ENCODE measurements at places on chromosomes 4 and X.

- DNase-seq: no peak
These were observed 4.1 kb downstream of the SEPTIN6 start for GRCh38 chrX:119688911-119689321.

- no peak for DNase-seq
These were observed 150.7 kb upstream of the SLC7A11 start for GRCh38 chr4:138392751-138393308.

DNA sequence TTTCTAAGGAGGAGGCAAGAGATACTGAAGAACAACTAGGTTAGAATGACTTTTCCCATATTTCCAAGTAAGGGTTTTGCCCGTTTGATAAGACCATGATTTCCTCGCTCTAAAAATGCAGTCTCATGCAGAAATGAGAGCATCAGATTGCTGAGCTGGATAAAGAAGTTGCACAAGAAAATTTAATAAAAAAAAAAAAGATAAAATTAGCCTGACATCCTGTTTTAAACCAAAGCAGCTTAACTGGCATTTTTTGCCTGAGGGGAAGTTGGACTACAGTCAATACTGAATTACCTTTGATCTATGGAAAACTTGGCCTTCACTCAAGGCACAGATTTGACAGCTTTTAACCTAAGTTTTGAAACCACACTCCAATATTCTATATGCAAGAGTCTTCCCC is 208.4 kb downstream of the GASK1B start:
- no peak for DNase-seq

GRCh38 chr4:163391756-163392155 is 48.1 kb downstream of the NPY5R start:
- DNase-seq: no peak

- no peak for DNase-seq
These were observed 12.2 kb downstream of the SMPX start for GRCh38 chrX:21745756-21746155.

DNA sequence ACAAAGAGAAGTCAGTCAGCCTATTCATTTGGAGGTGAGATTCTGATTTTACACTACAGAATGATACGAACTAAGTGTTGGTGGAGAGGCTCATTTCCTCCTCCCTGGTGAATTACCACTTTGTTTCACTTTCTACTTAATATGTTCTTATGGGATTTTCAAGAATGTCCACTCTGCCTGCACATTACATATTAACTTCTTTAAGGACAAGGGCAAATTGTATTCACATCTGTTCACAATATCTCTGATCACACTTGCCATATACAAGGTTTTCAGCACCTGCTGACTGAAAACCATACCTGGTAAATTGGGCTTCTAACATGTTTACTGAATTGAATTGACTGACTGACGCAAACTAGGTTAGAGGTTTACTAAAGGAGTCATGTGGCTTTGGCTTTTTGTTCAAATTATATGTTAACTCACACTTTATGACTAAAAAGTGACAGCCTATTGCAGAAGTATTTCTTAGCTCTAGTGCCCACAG is 188.4 kb upstream of the MBNL3 start:
- no peak for DNase-seq

DNA sequence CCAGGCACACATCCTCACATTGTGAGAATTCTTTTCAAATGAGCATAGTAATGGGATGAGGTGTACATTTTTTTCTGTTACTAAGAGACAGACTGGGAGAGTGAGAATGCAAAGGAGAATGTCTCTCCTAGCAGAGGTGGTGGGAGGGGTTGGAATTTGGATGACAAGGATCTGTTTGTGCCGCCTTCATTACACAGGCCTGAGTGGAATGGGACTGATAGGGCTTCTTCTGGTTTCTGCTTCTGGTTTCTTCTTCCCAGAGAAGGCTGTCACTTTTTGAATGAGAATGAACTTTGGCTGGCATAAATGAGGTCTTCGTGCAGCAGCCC is 55.4 kb downstream of the C4orf51 start:
- no peak for DNase-seq

GRCh38 chr4:102730968-102731533 is 29.7 kb downstream of the MANBA start:
- DNase-seq: no peak

DNA sequence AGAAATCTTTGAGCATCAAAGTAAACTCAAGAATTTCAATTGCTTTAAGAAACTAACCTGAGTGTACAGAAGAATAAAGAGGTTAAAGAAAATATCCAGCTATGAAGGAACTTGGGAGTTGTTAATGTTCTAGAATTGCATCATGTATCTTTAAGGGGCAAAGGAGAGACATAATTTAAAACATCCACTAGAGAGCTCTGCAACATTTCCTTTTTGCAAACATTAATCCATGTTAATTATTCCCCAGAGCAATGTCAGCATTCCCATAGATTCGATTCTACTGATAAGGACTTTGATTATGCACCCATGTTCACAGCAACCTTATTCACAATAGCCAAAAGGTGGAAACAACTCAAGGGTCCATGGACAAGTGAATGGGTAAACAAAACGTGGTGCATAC is 80.2 kb upstream of the SORBS2 start:
- DNase-seq: no peak

DNA sequence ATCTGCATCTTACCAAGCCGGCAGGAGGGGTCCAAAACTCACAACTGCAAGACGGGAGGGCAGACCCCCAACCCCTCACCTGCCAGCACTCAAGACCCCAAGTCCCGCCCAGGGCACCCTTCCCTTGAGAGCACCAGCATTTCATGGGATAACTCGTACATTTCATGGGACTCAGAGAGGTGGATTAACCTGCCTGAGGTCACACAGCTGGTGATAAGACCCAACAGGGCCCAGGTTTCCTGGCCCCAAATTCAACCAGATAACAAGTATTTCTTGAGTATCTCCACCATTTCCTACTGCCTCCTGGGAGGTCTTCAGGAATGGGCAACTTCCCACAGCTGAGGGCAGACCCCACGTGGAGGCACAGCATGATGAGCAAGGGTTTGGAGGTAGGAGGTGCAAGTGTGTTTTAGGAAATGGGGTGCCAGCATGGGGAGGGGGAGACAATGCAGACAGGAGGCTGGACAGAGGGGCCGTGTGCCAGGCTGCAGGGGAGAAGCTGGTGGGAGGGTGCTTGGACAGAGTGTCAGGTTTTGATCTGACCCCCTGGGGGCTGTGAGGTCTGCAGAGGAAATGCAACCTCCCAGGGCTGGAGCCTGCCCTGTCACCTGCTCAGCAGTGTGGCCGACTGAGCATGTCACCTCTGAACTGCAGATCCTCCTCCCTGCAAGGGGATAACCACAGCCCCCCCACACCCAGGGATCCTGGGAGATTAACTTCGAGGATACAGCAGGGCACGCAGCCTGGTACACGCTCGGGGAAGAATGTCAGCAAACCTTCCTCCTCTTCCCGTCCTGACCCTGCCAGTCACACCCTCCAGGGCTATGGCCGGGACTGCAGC is 4.4 kb downstream of the ADRA2C start:
- no peak for DNase-seq

DNA sequence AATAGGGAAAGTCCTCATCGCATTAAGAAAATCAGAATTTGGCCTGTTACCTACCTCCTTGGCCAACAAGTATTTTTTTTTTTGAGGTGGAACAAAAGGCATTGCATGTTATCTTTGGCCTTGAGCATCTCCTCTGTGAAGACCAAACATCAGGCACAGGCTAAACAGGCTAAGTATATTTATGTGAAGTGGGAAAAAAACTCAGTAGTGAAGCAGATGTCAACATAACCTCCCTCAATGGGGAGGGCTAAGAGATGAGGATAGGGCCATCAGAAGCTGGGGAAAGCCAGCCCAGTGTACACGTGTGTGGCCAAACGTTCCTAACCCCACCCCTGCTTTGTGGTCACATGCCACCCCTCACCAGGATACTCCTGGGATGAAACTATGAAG is 102.5 kb downstream of the FNIP2 start:
- no peak for DNase-seq

GRCh38 chrX:63400340-63400739 is 49.2 kb upstream of the SPIN4 start:
- DNase-seq: no peak

GRCh38 chrX:16458208-16458607 is 191.8 kb upstream of the S100G start:
- DNase-seq: no peak

- DNase-seq: no peak
These were observed 22.1 kb upstream of the NDST3 start for GRCh38 chr4:118012142-118012541.

GRCh38 chr4:97300561-97300960 is 842.7 kb downstream of the STPG2 start:
- DNase-seq: no peak

DNA sequence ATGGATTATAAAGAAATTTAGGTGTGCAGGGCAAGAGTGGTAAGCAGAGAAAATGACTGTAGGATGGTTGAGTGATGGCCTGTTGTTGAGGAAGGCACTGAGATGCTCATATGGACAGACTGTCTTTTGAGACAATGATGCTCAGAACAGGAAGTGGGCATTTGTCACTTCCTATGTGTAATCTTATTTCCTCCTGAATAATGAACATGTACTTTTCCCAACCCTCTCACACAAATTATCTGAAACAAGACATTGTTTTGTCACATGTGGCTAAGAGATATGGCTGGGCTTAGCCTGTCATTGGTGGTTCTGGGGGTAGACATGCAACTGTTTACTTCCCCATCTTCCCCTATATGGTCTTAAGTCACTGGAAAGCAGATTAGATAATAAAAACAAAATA is 240.5 kb downstream of the CFAP47 start:
- no peak for DNase-seq

DNA sequence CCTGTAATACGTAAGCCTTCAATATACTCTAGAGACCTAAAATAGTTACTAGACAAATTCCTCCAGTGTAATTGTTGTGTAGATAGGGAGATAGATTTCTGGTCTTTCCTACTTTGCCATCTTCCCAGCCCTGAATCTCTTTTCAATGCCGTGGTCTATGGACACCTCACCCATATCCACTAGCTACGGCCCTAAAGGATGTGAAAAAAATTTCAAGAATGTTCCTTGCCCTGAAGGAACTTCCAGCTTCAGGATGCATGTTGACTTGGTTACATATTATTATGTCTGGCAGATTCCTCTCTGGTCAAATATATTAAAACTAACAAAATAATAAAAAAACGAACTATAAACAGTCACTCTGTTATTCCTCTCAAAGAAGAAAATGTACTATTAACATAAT is 52.4 kb upstream of the TSPAN5 start:
- DNase-seq: no peak

DNA sequence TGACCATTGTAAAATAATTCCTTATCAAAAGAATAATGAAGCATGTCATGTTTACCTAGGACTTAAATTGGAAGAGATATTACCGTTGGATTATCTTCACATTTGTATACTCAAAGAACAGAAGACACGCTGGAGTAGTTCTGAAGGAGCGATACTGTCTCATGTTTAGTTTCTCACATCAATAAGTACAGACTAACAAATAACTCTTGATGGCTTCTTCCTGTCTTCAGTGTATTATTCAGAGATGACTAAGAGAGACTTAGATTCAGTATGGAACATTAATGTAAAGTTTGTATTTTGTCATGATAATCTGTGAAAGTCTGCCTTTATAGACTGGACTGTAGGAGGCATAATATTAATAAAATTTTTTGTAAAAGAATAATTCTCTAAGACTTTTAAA is 72.7 kb downstream of the SPRY1 start:
- no peak for DNase-seq

DNA sequence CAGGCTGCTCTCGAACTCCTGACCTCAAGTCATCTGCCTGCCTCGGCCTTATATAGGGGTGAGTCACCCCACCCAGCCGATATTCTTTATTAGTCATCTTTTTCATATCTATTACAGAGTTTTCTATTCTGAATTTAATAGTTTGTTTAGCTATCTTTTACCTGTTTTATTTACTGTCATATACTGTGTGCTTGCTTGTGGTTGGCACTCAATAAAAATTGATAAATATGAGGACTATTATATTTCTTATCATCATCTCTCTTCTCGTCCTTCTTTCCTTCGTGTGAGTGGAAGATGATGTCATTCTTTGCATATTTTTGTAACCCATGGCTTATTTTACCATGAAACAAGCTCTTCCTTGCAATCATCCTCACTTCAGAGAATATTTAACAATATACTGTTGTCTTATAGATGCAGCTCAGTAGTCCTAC is 265.5 kb downstream of the ARHGAP24 start:
- no peak for DNase-seq

DNA sequence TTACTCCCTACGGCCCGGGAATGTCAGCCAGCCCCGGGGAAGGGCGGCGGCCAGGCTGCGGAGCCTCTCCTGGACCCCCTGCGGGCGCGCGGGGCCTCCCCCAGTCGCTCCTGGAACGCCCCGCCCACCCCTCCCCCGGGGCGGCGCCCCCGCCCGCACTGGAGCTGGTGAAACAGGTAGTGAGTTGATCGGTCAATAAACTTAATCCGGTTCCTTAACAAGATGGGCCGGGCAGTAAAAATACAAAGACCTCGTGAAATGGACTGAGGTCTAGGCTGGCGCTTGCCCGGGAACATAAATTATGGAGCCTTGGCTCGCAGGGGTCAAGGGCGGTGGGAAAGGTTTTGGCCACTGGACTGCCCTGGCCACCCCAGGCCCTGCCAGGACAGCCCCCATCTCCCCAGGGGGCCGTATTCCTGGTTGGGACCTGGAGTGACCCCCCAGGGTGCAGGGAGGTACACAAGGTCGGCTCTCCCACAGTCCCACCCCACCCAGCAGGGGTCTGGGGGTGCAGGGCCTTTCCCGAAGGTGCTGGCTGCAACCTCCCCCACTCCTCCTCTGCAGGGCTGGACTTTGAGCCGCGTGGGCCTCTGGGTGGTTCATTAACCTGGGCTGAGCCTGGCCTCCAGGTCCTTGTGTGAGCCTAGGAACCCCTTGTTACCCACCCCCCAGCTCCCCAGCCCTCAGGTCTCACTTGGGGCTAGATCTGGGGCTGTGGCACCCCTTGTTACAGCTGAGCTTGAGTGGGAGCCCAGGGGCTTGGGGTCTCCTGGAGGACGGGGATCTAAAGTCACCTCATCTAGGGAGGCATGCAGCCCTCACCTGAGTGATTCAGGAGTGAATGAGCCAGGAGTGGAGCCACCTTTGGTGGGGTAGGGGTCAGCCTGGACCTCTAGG is 2.5 kb downstream of the FGFR3 start:
- no peak for DNase-seq

DNA sequence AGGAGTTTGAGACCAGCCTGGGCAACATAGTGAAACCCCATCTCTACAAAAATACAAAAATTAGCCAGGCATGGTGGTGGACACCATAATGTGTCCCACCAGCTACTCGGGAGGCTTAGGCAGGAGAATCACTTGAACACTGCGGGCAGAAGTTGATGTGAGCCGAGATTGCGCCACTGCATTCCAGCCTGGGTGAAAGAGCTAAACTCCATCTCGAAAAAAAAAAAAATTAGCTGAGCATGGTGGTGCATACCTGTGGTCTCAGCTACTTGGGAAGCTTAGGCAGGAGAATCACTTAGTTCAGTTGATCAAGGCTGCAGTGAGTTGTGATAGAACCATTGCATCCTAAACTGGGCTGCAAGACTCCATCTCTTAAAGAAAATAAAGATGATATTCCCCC is 91.2 kb downstream of the PLS3 start:
- no peak for DNase-seq

- no peak for DNase-seq
These were observed 497.4 kb upstream of the FAM47C start for GRCh38 chrX:36510736-36511135.

Data from bone marrow (tissue), 2 donors.